Amygdala (tissue), 56 donors: ENCODE measurements at places on chromosomes 3 and 15.

DNA sequence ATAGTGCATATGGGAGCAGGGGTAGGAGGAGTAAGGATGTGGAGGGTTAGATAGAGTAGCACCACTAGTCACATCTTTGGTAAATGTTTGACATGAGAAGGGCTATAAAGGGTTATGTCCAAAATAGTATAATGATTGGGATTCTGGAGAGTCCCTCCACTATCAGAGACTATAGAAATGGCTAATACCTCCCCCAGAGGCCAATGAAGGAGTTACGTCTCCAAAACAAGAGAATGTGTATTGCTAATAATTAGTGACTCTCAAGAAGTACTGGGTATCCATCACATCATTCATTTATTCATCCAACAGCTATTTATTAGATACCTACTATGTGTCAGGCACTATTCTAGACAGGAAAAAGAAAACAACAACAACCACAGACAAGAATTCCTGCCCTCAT, 203.7 kb upstream of the UMPS start:
- no peak for DNase-seq

- no peak for DNase-seq
Observed at GRCh38 chr3:180288816-180289215, 252.1 kb upstream of the PEX5L start.

DNA sequence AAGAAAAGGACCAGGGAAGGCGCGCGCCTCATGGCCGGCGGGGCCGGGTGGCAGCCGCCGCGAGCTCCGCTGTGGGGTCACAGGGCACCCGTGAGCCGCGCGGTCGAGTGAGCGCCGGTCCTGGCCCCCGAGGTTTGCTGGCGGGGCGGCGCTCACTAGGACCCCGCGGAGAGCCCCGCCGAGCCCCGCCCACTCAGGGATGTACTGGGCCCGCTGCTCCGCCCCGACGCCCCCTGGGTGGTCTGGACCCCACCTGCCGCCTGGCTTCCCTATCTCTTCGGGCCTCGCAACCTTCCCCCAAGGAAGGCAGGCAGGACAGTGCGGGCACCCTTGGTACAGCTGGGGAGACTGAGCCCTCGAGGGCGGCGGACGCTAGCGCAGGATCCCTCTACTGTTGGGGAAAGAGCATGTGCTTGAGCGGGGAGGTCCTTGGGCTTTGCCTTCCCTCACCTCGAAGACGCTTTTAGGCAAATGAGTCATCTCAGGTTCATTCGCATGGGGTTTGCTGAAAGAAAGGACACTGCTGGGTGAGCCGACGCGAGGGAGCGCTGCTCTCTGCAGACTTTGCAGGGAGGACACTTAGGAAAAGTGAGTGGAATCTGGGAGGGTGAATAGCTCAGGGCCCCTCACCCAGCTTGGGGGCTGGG, at the start of gene CHRNB4:
TSS of gene CHRNB4 (minus strand) at position 109 of the 647 bp plus-strand sequence. CDS start at position 32, 77 bp downstream.
- no peak for DNase-seq

GRCh38 chr3:150975992-150976368, 3.5 kb upstream of the CLRN1 start:
- no peak for DNase-seq

DNA sequence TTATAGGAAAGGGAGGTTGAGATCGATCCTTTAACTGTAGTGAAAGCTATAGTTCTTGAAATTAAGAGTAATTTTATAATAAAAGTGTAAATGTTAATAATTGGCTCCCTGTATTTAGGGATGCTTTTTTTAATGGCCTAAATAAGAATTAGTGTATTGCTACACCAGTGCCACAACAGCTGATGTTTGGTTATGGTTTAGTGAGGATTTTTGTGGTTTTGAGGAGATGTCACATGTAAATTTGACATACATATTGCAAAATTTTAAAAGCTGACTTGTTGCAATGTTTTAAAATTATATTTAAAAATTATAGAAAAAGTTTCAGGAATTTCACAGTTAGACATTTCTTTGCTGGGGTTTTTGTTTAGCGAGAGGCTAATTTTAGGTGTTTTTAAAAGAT, 3.9 kb downstream of the TSC22D2 start:
- no peak for DNase-seq

DNA sequence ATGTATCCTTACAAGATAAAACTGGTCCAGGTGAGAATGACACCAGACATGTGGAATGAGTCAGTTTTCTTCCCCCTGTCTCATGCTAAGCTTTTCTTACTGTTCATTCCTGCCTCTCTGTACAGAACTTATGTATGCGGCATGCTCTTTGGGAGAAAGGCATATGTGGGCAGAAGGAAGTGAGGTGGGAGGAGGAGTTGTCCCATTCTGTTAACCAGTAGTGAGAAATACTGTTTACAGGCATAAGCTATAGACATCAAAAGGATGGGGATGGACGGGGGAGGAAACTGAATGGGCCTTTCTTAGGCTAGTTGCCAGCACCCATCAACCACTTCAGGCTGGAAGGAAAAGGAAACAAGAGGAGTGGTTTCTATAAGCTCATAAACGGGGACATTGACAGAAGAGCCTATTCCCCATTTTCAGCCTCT, 143.6 kb upstream of the BHLHE40 start:
- DNase-seq = no peak

DNA sequence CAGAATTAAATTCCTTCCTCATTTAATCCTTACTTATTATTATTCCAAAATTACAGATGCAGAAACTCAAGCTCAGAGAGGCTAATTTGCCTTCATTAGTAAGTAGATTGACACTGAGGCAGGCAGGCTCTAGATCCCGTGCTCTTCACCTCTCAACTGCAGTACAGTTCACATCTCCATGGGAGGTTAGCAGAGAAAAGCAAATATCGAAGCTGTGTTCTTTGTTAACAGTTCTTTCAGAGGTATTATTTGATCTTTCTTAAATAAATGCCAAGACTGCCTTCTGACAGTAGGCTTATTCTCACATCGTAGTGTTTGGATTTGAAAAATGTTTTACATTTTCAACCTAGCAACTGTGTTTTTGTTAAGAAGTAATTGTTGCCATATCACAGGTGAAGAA, 15.9 kb upstream of the FAH start:
- DNase-seq = no peak

- DNase-seq = no peak
Observed at GRCh38 chr15:48112242-48112641, 8.5 kb upstream of the SLC24A5 start.

GRCh38 chr15:64651601-64652191, 123.7 kb downstream of the RBPMS2 start:
- DNase-seq = no peak

DNA sequence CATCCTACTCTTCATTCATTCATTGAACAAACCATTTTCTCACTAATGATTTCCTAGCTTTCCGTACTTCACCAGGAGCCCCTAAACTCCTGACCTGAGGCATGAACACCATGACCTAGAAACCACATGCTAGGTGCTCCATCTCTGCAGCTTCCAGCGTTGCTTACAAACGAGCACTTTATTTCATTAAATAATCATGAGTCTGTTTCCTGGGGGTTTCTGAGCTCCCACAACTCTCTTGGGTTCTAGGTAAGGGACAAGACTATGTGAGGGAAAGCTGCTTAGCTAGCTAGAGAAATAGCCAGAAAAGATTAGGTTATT, 1.3 kb downstream of the MAP2K1 start:
- DNase-seq = no peak

- no peak for DNase-seq
Observed at GRCh38 chr3:48086705-48087104, 70.5 kb upstream of the MAP4 start.

DNA sequence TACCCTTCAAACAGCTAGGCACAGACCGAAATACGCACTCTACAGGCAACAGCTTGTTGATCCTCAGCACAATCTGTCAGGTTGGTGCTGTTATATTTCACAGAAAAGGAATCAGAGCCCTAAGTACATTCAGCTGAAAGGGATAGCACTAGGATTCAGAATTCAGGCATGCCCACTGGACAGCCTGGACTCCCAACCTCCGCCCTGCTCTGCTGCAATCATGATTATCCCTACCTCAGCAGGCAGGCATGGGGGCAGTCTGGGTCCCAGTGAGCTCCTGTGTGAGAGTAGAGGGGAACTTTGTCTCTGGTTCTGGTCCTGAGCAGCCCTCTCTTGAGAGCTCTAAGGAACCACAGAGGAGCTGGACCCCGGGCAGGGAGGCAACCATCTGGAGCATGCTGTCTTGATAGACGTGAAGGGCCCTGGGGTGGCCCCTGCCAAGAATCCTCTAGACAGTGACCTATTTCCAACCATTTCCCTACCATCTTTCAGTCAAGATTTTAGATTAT, 23.4 kb upstream of the NOX5 start:
- DNase-seq = no peak
